Neural crest cell (in vitro differentiated cells): ENCODE measurements at places on chromosomes 2 and 18. TPM values are rescaled to one million over a fixed set of nuclear protein-coding genes. Genes with fewer than 3 reads are reported as not detected.
A peak's percentile ranks its signal among the peaks of the same experiment; 100 is the strongest.

GRCh38 chr2:28729698-28730097, 21.9 kb upstream of the PPP1CB start:
- H3K4me1 ChIP-seq = peaks cover under 1% of the 10 kb centered on the region
- no peak overlapping the region for H3K27ac ChIP-seq

DNA sequence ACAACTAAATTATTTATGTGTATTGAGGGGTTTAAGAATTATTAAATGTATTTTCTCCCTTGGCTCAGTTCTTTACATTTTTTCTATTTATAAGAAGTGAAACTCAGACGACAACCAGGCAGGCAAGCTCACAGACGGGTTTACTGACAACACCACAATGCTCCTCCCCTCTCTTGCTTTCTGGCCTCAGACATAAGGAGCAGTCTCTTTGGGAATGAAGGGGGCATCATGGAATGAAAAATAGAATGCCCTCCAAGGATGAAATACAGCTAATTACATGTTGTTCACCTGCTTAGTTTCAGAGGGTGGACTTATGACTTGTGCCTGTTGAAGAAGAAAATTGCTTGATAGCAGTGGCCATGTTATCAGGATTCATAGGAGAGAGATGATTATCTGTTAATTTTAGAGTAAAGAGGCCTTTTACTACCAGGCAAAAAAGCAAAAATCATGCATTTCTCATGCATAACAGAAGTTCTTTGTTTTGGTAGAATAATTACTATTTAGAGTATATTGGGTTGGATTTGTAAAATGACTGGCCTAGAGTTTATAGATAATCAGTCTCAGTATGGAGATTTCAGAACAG, 172.1 kb upstream of the LRRTM1 start:
- no peak for DNase-seq
- peaks cover 16% of the 10 kb centered on the region for H3K4me1 ChIP-seq
- H3K27ac ChIP-seq = no peak overlapping the region
- no peak overlapping the region for H3K4me3 ChIP-seq
- H3K27me3 ChIP-seq = no peaks in the 10 kb centered on the region

DNA sequence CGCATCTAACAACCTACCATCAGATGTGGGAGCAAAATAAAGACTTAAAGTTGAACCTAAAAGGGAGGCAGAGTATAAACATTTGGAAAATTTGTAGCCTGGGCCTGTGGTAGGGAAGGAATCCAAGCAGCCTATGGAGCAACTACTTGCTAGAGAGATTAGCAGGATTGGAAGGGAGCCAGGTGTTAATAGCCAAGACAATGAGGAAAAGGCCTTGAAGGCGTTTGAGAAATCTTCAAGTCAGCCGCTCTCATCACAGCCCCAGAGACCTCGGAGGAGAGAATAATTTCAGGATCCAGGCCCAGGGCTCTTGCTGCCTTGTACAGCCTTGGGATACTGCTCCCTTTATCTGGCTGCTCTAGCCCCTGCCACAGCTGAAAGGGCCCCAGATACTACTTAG, 219.7 kb downstream of the THSD7B start:
- no peaks in the 10 kb centered on the region for H3K4me1 ChIP-seq
- no peak overlapping the region for H3K27ac ChIP-seq
- H3K36me3 ChIP-seq = no peaks in the 10 kb centered on the region
- H3K27me3 ChIP-seq = peaks cover 11% of the 10 kb centered on the region

GRCh38 chr2:206095536-206096332, 9.8 kb upstream of the INO80D start:
- no peak overlapping the region for H3K4me3 ChIP-seq
- H3K4me1 ChIP-seq = peaks cover 10% of the 10 kb centered on the region
- no peaks in the 10 kb centered on the region for H3K36me3 ChIP-seq
- H3K27ac ChIP-seq = no peak overlapping the region
- no peak for DNase-seq

DNA sequence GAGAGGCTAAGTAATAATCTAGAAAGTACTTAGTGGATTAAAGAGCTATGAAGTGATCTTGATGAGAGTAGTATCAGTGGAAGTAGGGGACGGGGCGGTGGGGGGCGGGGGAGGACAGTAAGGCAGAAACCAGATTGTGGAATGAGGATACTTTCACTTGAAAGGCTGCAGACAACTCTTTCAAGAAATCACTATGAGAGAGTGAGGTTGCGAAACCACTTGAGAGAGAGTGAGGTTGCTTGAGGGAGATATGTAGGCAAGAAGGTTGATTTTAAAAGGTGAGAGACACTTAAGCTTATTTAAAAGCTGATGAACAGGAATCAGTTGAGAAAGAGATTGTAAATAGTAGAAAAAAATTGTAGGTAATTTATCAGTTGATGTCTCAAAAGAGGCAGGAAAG, 3.8 kb downstream of the ZNF397 start:
- H3K27ac ChIP-seq = no peak overlapping the region
- H3K4me3 ChIP-seq = no peak overlapping the region
- H3K27me3 ChIP-seq = no peaks in the 10 kb centered on the region
- H3K4me1 ChIP-seq = peaks cover 4% of the 10 kb centered on the region

DNA sequence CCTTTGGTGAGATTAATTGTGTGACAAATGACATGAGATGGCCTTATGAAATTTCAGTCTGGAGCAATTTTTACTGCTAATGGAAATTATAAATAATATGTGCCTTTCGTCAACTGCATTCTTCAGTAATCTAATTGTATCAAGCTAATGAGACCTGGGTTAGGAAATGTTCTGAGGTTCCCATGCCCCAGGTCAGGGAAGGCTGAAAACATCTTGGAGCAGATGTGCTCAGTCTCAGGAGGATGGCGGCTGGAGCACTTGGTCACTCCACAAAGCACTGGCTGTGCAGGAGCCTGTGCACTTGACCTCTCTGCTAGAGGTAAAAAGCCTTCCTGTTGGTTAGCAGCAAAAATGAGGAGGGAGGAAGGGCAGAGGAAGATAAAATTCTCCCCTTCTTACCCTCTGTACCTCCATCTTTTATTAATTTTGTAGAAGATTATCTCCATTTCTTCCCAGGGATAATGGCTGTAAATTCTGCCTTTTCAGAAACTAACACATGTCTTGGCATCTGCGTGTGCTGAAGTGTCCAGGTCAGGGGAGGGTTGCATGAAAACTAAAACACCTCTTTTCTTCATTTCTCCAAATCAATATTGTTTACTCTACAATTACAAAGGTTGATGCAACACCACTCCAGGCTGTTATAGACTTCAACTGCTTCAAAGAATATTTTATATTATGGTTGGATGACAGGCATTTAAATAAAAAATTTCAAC, 1606.4 kb upstream of the ACVR2A start:
- no peak for DNase-seq
- H3K27me3 ChIP-seq = no peaks in the 10 kb centered on the region
- peaks cover 29% of the 10 kb centered on the region for H3K4me1 ChIP-seq
- H3K36me3 ChIP-seq = no peaks in the 10 kb centered on the region

DNA sequence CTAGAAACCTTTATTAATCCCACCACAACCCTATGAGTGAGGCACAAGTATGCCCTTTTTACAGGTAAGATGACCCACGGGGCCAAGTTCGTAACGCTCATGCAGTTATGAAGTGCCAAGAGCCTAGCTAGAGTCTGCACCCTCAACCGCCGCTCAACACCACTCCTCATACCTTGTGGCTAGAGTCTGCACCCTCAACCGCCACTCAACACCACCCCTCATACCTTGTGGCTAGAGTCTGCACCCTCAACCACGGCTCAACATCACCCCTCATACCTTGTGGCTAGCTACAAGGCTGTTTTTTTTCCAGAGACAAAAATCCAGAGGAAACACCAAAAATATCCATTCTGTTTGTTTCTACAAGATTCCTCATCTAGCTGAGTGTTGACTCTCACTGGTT, 4.6 kb downstream of the TXNL4A start:
- H3K36me3 ChIP-seq = peaks cover 10% of the 10 kb centered on the region
- no peak for DNase-seq
- peaks cover 42% of the 10 kb centered on the region for H3K4me1 ChIP-seq

Gene VWA3B
- total RNA-seq = not detected in 2 replicates

DNA sequence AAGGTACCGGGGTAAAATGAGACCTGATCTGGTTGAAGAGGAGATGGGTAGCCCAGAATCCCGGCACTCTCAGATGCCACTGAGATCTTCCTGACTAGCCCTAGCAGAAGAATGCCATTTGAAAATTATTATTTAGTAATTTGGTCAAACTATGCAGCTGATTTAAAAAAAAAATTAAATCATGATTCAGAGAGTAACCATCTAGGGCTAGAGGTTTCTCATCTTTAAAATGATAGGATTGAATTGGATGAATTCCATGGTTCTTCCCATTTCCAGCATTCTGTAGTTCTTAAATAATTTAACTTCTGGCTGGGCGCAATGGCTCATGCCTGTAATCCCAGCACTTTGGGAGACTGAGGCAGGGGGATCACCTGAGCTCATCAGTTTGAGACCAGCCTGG, 106.1 kb downstream of the MYO1B start:
- H3K36me3 ChIP-seq = peaks cover 33% of the 10 kb centered on the region
- no peak for DNase-seq
- H3K27ac ChIP-seq = no peak overlapping the region
- no peaks in the 10 kb centered on the region for H3K27me3 ChIP-seq
- H3K4me3 ChIP-seq = no peak overlapping the region

Gene SERPINB4
- total RNA-seq = not detected in 2 replicates

Gene POTEI
- total RNA-seq = 1.1 and 1.3 TPM in 2 replicates

- DNase-seq = no peak
- H3K27me3 ChIP-seq = no peaks in the 10 kb centered on the region
- peak overlapping the region; percentile 23 for H3K27ac ChIP-seq
- no peaks in the 10 kb centered on the region for H3K4me1 ChIP-seq
- H3K4me3 ChIP-seq = no peak overlapping the region
Observed at GRCh38 chr2:18611184-18611583, 21.8 kb upstream of the NT5C1B start.

DNA sequence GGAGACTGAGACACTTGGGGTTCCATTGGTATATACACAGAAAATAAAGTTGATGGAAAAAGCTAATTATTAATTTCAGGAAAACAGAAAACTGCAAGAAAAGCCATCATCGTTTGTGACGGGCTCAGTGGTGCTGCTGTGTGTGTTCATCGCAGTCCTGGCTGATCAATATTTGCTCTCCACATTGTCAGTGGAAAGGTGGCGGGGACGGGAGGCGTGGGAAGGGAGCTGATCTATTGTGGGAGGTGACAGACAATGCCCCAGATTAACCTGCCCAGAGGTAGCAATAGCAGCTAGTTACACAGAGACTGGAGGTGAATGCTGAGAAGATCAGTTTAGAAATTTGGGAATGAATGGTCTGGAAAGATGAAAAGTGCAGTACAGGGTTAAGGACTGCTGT, 50.0 kb upstream of the CTDP1 start:
- no peaks in the 10 kb centered on the region for H3K27me3 ChIP-seq
- H3K4me3 ChIP-seq = no peak overlapping the region
- H3K36me3 ChIP-seq = no peaks in the 10 kb centered on the region
- no peak for DNase-seq
- H3K4me1 ChIP-seq = peaks cover 7% of the 10 kb centered on the region

Gene SOX11
- total RNA-seq = 197 and 201 TPM in 2 replicates

DNA sequence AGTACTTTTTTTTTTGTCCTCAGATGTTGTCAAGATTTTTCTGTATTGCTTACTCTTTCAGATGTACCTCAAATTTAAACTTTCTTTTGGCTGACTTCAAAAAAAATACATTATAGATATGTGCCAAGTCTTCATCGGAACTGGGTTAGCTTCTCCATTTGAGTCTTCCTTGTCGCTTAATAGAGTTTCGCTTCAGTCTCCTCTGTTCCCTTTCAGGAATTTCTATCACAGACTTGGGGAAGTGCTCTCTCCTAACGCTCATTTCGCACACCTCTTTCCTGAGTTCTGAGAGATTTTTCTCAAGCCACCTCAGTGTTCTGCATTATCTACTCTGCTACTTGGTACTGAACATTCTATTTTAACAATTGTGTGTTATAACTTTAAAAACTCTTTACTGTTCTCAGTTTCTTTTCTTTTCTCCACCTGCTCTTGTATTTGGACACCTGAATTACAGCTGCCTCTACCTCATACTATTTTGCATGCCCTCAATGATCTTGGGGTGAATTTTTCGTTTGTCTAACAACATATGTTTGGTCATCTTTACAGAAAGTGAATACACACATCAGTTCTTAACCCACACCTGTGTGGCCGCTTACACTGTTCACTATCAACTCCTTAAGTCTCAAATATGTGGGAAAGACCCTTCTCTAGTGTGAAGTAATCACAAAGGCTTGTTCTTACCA, 16.5 kb downstream of the PTPN2 start:
- H3K27me3 ChIP-seq = no peaks in the 10 kb centered on the region
- H3K4me1 ChIP-seq = no peaks in the 10 kb centered on the region
- H3K4me3 ChIP-seq = no peak overlapping the region
- H3K36me3 ChIP-seq = peaks cover 4% of the 10 kb centered on the region
- peak overlapping the region; percentile 3 for H3K27ac ChIP-seq

- H3K27me3 ChIP-seq = no peaks in the 10 kb centered on the region
- no peak overlapping the region for H3K27ac ChIP-seq
- DNase-seq = no peak
Observed at GRCh38 chr2:54310961-54311360, 54.9 kb upstream of the TSPYL6 start.

Gene ADCY3
- 48.1 and 49.2 TPM in 2 replicates for total RNA-seq

Gene PLB1
- total RNA-seq = 0.16 TPM in 1 of 2 replicates, not detected in the other

GRCh38 chr2:705971-706511, 28.8 kb upstream of the TMEM18 start:
- peaks cover 2% of the 10 kb centered on the region for H3K36me3 ChIP-seq
- no peak overlapping the region for H3K27ac ChIP-seq
- no peak for DNase-seq
- no peaks in the 10 kb centered on the region for H3K27me3 ChIP-seq
- no peak overlapping the region for H3K4me3 ChIP-seq

DNA sequence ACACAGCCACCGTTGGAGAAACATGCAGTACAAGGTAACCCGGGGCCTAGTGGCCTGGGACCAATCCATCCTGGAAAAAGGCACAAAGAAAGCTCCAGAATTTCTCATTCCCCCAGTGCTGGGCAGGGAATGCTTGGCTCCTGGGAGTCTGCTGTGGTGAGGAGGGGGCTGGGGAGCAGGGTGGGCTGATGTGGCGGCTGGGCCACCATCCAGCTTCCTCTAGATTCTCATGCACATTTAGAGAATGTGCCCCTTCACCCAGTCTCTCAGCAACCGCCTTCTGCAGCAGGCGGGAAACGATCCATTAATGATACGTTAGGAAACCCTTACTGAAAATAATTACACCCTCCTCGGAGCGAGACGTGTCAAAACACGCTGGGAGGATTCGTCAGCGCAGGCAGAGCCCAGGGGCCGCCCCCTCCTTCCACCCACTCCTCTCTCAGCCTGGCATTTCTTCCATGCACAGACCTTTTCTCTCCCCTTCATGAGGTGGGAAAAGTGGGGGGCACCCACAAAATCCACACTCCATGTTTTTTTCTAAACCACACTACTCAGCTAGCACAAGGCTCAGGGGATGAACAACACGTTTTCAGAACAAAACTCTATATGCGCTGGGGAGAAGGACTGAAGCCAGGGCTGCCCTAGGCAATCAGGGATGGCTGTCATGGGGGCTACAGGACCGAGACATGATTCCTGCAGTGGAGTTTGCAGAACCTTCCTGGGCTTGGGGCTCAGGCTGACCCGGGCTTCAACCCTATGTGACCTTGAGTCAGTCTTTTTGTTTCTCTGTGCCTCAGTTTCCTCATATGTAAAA, 56.1 kb upstream of the SMAD7 start:
- no peak overlapping the region for H3K4me3 ChIP-seq
- H3K4me1 ChIP-seq = peaks cover 23% of the 10 kb centered on the region
- DNase-seq = no peak
- H3K36me3 ChIP-seq = no peaks in the 10 kb centered on the region
- H3K27ac ChIP-seq = no peak overlapping the region

Gene TXNDC2
- total RNA-seq = not detected in 2 replicates

Gene THAP4
- total RNA-seq = 59.1 and 60.9 TPM in 2 replicates

GRCh38 chr2:54572636-54573536, 116.8 kb downstream of the SPTBN1 start:
- peak overlapping the region; percentile 26 for H3K4me3 ChIP-seq
- H3K27ac ChIP-seq = peak overlapping the region; percentile 92
- H3K4me1 ChIP-seq = peaks cover 66% of the 10 kb centered on the region
- DNase-seq = no peak
